Kidney capillary endothelial cell (primary cell): ENCODE measurements at places on chromosomes 16 and 17.

GRCh38 chr17:44167181-44167861 is 3.2 kb upstream of the ASB16 start:
- DNase-seq: no peak

- DNase-seq: no peak
Observed at GRCh38 chr17:57284984-57285646, 28.8 kb downstream of the MSI2 start.

GRCh38 chr16:58820411-58820810 is 86.3 kb upstream of the GOT2 start:
- no peak for DNase-seq

GRCh38 chr17:4950746-4951204 is at the start of gene ENO3:
TSS of gene ENO3 (plus strand) at chr17:4951119. CDS start at chr17:4951830, 711 bp downstream.
- no peak for DNase-seq

- no peak for DNase-seq
Observed at GRCh38 chr16:82523815-82524214, 103.0 kb upstream of the CDH13 start.

- peak; percentile 39 for DNase-seq
Observed at GRCh38 chr16:68367030-68367429, 56.2 kb downstream of the PRMT7 start.

DNA sequence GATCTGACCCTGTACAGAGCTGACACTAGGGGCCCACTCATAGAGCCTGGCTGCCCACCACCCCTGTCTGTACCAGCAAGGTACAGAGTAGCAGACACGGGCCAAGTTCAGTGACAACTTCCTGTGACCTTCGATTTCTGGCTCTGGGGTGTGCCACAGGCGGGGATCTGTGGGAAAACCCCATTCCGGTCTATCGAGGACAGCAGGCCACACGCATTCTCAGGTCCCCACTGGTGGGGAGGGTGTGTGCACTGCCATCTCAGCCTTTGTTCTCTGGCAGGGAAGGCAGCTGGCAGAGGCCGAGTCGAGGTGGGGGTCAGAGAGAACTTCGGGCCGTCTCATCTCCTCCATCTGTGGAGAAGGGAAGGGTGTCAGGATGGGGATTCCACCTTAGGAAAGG is 10.0 kb downstream of the NLE1 start:
- no peak for DNase-seq

GRCh38 chr16:15521758-15522509 is 87.5 kb downstream of the BMERB1 start:
- no peak for DNase-seq

- DNase-seq: no peak
Observed at GRCh38 chr17:49817993-49818392, 29.5 kb downstream of the KAT7 start.

GRCh38 chr16:30951750-30952149 is 2.9 kb downstream of the ORAI3 start:
- DNase-seq: no peak

DNA sequence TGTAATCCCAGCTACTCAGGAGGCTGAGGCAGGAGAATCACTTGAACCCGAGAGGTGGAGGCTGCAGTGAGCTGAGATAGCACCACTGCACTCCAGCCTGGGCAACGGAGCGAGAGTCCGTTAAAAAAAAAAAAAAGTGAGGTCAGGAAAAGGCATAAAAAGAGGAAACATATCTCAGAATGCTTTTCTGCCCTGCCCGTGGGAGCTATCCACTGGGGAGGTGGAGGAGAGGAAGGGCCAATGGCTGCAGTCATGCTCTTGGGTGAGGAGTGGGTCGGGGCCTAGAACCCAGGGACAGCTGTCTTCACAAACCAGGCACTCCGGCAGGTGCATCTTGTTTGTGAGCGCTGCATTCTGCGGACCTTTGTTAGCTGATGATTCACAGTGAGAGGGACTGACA is 60.0 kb upstream of the CDC42EP4 start:
- no peak for DNase-seq

GRCh38 chr16:53549970-53550690 is 47.1 kb upstream of the AKTIP start:
- peak; percentile 84 for DNase-seq

DNA sequence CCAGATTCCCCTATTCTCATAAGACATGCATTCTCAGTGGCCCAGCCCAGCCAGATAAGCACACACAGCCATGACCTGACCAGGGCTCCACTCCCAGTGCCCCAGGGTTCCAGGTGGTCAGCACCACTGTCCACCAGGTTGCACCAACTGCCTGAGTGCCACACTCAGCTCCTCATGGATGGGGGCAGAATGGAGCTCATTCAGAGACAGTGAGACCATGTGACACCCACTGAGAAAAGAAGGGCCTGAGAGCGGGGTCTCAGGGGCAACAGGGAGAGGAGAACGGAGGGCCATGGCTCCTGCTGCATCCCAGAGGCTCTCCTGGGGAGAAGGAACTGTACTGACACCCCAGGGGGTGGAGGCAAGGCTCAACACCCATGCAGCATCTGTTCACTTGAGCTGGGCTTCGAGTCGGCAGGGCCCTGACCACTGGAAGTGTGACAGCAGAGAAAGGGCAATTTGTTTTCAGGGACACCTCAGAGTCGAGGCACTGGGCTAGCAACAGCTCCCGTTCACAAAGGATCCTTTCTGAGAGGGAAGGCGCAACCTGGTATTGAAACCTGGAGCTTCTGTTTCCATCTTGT is 18.7 kb upstream of the SLC38A8 start:
- DNase-seq: no peak
